ENCODE measurements at places on chromosomes 12 and 14. TPM values are rescaled to one million over a fixed set of nuclear protein-coding genes. Genes with fewer than 3 reads are reported as not detected.

DNA sequence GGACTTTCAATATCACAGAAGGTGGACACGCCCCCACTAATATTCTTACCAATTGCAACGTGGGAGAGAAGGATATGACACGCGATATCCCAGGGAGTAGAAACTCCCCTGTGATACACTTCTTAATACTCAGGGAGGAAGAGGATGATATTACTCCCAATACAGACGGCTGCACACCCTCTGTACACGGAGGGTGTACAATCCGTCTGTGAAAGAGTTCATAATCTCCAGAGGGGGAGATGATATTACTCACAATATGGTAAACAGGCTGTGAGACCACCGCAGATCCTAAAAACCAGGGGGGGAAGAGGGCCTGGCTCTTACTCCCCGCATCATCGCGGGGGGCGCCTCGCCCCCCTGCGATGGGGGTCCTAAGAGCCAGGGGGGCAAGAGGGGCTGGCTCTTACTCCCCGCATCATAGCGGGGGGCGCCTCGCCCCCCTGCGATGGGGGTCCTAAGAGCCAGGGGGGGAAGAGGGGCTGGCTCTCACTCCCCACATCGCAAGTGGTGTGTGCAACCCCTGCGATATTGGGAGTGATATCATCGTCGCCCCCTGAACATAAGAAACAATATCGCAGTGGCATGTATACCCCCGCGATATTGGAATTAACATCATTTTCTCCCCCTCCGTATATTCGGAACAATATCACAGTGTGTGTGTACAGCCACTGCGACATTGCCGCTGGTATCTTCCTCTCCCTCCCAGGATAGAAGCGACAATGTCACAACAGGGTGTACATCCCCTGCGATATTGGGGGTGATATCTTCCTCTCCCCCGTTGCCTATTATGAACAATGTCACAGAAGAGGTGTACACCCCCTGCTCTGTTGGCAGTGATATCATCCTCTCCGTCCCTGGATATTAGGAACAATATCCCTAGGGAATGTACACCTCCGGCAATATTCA, 8.9 kb upstream of the CLEC6A start:
- H3K27me3 ChIP-seq = no peaks in the 10 kb centered on the region
- no peak for DNase-seq
- no peak overlapping the region for H3K27ac ChIP-seq
- no peak overlapping the region for H3K4me3 ChIP-seq
- no peaks in the 10 kb centered on the region for H3K36me3 ChIP-seq
- H3K4me1 ChIP-seq = no peaks in the 10 kb centered on the region

GRCh38 chr12:53093777-53094393, 3.6 kb upstream of the IGFBP6 start:
- peaks cover 38% of the 10 kb centered on the region for H3K27me3 ChIP-seq
- no peaks in the 10 kb centered on the region for H3K36me3 ChIP-seq
- peaks cover 11% of the 10 kb centered on the region for H3K4me1 ChIP-seq
- peak; percentile 56 for DNase-seq

DNA sequence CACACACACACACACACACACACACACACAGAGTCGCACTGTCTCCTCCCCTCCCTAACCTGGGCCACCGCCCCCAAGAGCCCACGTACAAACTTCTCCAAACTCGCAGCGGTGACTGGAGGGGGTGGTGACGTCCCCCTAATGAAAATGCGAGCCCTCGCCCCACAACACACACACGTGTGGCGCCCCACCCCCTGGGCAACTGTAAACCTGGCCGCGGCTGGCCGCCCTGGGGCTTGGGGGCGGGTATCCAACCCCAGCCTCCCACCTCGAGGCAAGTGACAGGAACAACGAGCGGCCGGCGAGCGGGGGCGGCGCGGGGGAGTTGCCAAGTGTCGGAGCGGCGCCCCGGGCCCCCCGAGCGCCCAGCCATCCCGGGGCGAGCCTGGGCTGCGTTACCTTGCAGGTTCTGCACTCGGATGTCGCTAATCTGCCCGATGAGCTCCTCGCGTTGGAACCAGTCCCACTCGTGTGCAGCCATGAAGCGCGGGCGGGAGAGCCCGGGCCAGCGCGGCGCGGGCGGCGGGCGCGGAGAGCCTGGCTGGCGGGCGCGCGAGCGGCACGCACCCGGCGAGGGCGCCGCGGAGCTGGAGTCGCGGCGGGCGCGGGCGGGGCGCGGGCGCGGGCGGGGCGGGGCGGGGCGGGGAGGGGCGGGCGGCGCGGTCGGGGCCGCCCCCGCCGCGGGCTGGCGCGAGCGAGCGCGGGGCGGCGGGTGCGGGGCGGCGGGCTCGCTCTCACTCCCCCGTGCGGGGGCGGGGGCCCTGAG, at the start of gene CLMN:
CLMN (minus strand) TSS at position 597 of the 766 bp plus-strand sequence; CDS start at position 481, 116 bp downstream.
- H3K36me3 ChIP-seq = no peaks in the 10 kb centered on the region
- H3K27me3 ChIP-seq = peaks cover 25% of the 10 kb centered on the region
- H3K27ac ChIP-seq = no peak within 1 kb of the TSS
- peak; percentile 81 for DNase-seq
- H3K4me1 ChIP-seq = no peaks in the 10 kb centered on the region

DNA sequence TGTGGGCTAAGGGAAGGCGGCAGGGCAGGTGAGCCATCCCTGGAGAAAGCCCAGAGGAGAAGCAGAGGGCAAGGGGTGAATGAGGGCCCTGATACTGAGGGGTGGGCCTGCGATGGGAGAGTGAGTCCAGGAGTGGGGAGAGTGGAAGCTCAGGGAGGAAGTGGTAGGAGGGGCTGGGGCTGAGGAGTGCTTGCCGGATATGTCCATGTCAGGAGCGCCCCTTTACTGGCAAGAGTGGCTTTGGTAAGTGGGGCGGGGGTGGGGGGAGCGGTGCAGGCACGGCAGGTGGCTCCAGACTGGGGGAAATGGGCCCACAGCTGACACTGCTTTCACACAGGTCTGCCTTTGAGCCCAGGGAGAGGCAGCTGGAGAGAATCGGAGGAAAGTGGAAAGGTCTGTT, 86.4 kb upstream of the GPR68 start:
- H3K36me3 ChIP-seq = peaks cover 9% of the 10 kb centered on the region
- H3K27ac ChIP-seq = no peak overlapping the region
- no peaks in the 10 kb centered on the region for H3K4me1 ChIP-seq
- no peak overlapping the region for H3K4me3 ChIP-seq

DNA sequence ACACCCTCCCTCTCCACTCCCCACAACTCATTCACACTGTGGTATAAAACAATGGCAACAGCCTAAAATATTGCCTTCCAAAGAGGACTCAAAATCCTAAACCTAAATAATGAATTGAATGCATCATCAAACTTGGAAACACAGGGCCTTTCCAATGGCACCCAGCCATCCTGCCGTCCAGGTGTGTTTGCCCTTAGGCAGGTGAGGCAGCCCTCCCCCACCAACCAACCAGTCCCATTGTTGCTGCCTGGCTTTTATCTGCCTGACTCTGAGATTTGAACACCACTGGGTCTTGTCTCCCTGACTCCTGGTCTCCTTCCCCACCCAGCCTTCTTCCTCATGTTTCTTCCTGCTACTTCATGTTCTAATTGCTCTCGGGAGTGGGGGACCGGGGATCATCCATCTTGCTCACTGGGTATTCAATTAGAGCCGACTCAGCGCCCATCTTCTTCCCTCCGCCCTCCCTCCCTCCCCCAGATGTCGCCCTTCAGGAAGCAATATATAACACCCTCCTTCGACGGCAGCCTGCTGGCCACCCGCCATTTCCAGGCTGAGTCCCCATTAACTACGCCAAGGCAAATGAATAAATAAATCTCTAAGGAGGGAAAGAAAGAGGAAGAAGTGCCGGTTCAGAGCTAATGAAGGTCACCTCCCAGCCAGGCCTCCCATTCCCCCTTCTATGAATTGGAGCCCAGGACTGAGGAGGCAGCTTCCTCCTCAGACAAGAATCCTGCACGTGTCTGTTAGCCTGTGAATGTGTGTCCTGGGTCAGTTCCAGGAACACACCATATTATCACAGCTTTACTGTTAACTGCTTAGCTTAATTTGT, 36.3 kb upstream of the NTF3 start:
- no peak overlapping the region for H3K4me3 ChIP-seq
- H3K27ac ChIP-seq = no peak overlapping the region
- DNase-seq = peak; percentile 73
- peaks cover 15% of the 10 kb centered on the region for H3K4me1 ChIP-seq
- no peaks in the 10 kb centered on the region for H3K27me3 ChIP-seq

GRCh38 chr12:101470939-101471338, 4.2 kb upstream of the SPIC start:
- no peak overlapping the region for H3K27ac ChIP-seq
- no peak overlapping the region for H3K4me3 ChIP-seq
- H3K4me1 ChIP-seq = peaks cover 5% of the 10 kb centered on the region
- H3K27me3 ChIP-seq = no peaks in the 10 kb centered on the region
- DNase-seq = no peak
- H3K36me3 ChIP-seq = no peaks in the 10 kb centered on the region

DNA sequence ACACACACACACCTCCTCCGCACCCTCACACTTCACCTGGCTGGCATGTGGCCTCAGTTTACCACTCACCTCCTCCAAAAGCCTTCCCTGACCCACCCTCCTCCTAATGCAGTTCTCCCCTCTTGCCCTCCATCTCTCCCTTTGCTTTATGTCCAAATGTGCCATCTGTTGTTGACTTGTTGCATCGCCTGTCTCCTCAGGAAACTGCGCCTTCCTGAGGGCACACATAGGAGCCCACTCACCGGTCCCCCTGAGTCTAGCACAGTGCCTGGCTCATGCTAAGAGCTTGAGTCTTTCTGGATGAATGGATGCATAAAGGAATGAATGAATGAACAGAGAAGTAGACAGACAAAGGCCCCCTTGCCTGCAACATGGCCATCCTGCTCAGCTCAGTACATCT, 34.0 kb downstream of the MVK start:
- no peak overlapping the region for H3K27ac ChIP-seq
- H3K4me1 ChIP-seq = peaks cover 9% of the 10 kb centered on the region
- H3K36me3 ChIP-seq = no peaks in the 10 kb centered on the region
- DNase-seq = no peak

DNA sequence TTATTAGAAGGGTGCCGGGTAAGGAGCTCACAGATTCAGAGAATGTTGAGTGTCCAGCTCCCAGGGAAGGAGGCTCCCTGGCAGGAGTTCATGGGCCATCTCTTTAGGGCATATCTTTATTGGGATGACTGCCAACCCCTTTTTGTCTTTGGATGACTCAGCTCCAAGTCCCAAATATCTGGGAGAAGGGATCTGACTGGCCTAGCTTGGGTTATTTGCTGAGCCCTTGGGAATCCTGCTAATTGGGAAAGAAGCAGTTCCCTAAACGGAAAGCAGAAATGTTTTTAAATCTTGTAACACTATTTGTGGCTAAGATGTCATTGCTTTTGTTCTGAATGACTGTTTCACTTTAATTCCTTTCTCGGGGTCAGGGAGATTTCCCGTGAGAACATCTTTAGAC, 12.6 kb downstream of the DDX55 start:
- peaks cover 90% of the 10 kb centered on the region for H3K36me3 ChIP-seq
- H3K4me1 ChIP-seq = no peaks in the 10 kb centered on the region
- DNase-seq = no peak
- no peak overlapping the region for H3K4me3 ChIP-seq
- H3K27me3 ChIP-seq = no peaks in the 10 kb centered on the region

DNA sequence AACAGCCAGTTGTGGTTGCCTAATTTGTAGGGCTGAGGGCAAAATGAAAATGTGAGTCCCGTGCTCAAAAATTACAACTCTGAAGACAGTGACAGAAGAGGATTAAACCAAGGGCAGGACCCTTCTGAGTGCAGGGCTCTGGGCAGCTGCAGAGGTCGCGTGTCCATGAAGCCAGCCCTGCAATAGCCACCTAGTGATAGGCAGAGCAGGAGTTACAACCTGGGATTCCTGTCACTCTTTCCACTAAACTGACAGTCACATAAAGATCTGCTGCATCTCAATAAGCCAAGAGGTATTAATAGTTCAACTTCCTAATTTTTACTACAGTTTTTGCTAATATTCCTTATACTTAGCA, 94.1 kb downstream of the SLC2A13 start:
- no peak overlapping the region for H3K4me3 ChIP-seq
- no peak for DNase-seq
- no peak overlapping the region for H3K27ac ChIP-seq
- H3K4me1 ChIP-seq = no peaks in the 10 kb centered on the region
- no peaks in the 10 kb centered on the region for H3K36me3 ChIP-seq

- peaks cover 9% of the 10 kb centered on the region for H3K4me1 ChIP-seq
- H3K27me3 ChIP-seq = no peaks in the 10 kb centered on the region
- peak overlapping the region; percentile 86 for H3K27ac ChIP-seq
- peak overlapping the region; percentile 85 for H3K4me3 ChIP-seq
- DNase-seq = peak; percentile 92
- H3K36me3 ChIP-seq = peaks cover 29% of the 10 kb centered on the region
Measured at GRCh38 chr12:121577443-121578180, 3.2 kb downstream of the KDM2B start.

DNA sequence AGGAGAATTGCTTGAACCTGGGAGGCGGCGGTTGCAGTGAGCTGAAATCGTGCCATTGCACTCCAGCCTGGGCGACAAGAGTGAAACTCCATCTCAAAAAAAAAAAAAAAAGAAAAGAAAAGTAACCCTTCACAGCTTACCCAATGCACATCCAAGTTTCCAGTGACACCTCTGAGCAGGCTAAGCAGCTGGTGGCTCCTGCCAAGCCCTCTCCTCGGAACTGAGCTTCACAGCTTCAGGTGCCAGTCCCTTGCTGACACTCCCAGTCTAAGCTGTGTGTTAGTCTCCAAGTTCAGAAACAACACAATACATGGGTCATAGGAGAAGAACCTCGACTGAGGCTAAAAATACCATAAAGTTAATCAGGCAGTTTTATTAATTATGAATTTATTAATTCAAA, 7.9 kb downstream of the CD9 start:
- no peaks in the 10 kb centered on the region for H3K4me1 ChIP-seq
- no peak for DNase-seq
- no peaks in the 10 kb centered on the region for H3K36me3 ChIP-seq
- no peak overlapping the region for H3K4me3 ChIP-seq

GRCh38 chr14:68956724-68957123, 22.4 kb downstream of the ACTN1 start:
- no peak overlapping the region for H3K4me3 ChIP-seq
- H3K27ac ChIP-seq = no peak overlapping the region
- DNase-seq = no peak
- H3K4me1 ChIP-seq = peaks cover 7% of the 10 kb centered on the region
- H3K27me3 ChIP-seq = no peaks in the 10 kb centered on the region
- peaks cover 70% of the 10 kb centered on the region for H3K36me3 ChIP-seq

DNA sequence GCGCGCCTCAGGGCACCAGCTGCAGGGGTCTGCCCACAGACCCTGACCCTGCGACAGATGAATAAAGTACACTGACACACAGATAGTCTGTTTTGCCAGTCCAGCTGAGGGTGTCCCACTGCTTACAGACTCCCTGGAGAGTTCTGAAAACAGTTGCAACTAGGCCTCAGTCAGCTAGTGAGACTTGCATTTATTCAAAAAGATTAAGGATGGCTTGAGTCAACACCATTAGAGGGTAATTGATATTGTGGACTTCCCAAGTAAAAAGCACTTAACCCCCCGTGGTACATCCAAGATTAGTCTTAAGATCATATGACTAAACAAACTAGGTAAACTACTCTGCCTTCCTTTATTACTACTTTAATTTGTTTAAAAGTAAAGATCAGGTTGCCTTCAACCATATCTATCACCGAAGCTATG, 11.1 kb upstream of the PSEN1 start:
- peaks cover 5% of the 10 kb centered on the region for H3K4me1 ChIP-seq
- H3K4me3 ChIP-seq = peak overlapping the region; percentile 31
- peak overlapping the region; percentile 15 for H3K27ac ChIP-seq

- H3K36me3 ChIP-seq = no peaks in the 10 kb centered on the region
- H3K4me1 ChIP-seq = peaks cover 3% of the 10 kb centered on the region
Measured at GRCh38 chr14:24849471-24849870, 200.5 kb downstream of the STXBP6 start.

Gene TRHDE
- total RNA-seq = 0.20 TPM

Gene SSPN
- 2.6 TPM for total RNA-seq

Gene NKX2-1
- 0.62 TPM for total RNA-seq

Gene RNF34
- 72.1 TPM for total RNA-seq

Gene ATP2B1
- total RNA-seq = 81.9 TPM

Gene RNASE13
- not detected for total RNA-seq

Gene SOAT2
- 0.46 TPM for total RNA-seq

Gene HOXC11
- not detected for total RNA-seq

Gene SAMD15
- total RNA-seq = 5.7 TPM

Data from endodermal cell (in vitro differentiated cells).